ENCODE measurements at places on chromosomes 5 and 9. TPM values are rescaled to one million over a fixed set of nuclear protein-coding genes. Genes with fewer than 3 reads are reported as not detected.

- DNase-seq: no peak
- no peaks in the 10 kb centered on the region for H3K36me3 ChIP-seq
Observed at GRCh38 chr9:88726803-88727202, 191.8 kb downstream of the NXNL2 start.

PTGR1 gene
- 61.6 TPM for total RNA-seq

DNA sequence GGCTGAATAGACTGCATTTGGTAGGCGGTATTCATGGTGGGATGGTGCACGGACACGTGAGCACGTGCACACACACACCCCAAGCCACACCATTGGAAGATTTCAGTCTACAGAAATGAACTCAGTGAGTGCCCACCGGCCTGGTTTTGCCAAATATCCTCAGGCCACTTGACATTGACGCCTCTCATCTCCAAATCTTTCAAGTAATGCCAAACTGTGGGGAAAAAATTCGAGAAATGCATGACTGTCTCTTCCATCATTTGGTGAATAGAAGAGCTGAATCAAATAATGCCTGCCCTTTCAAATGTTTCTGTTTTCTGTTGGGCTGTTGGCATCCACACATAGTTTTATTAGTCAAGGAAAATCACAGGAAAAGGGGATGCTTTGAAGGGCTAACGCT, 182.3 kb upstream of the EFNA5 start:
- no peak for DNase-seq
- H3K27ac ChIP-seq: no peak overlapping the region
- no peak overlapping the region for H3K4me3 ChIP-seq
- no peaks in the 10 kb centered on the region for H3K36me3 ChIP-seq
- no peaks in the 10 kb centered on the region for H3K4me1 ChIP-seq

DNA sequence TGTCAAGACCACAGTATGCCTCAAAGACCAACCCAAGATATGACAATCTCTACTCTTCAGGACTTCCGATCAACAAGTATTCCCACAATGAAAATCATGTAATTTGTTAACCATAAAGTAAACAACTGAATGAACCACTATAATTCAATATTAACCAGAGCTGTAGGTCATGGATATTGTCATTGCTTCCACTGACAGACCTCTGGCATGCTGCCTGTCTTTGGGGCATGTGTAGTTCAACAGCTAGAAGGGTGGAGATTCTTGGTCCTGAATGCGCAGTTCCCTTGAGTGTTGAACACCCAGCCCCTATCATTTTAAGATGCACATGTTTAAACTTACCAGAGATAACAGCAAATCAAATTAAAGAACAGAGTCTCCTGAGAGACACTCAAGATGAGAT, 283.0 kb downstream of the CEMIP2 start:
- H3K36me3 ChIP-seq: no peaks in the 10 kb centered on the region
- H3K27ac ChIP-seq: no peak overlapping the region
- DNase-seq: no peak
- no peaks in the 10 kb centered on the region for H3K4me1 ChIP-seq
- no peak overlapping the region for H3K4me3 ChIP-seq

DNA sequence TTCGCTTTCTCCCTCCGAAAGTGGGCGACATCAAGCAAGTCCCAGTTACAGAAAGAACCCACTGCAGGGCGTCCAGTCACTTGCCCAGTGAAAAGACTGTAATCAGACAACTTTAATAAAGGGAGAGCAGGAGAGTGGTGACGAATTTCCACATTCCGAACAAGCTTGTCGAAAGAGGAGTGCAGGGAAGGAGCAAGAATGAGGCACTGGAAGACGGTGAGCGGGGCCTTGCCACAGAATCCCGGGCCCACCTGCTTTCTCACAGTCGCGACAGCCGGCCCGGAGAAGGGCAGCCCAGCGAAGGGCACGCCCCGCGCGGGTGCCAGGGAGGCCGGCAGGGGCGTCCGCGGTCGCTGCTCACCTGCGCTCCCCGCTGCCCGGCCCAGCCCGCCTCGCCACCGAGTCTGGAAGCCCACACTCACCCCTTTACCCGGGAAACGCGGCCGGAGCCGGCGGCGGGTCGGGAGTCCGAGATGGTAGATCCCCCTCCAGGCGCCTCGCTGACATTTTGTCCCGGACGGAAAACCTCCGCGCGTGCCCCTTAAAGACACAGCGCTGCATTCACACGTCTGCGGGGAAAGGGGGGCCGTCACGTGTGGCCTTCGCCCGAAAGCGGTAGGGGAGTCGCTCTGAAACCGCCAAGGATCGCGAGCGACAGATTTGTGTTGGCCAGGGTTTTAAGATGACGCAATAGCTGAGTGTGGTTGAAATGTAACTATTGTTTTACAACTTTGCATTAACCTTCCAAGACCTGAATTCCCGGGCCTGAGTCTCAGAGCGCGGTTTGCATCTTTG, at the start of gene ZBED3:
TSS of gene ZBED3 (minus strand) at position 597 of the 795 bp plus-strand sequence. CDS start 9,407 bp downstream, outside the sequence.
- H3K4me3 ChIP-seq: peak within 1 kb of the TSS; percentile 94
- peaks cover 8% of the 10 kb centered on the region for H3K4me1 ChIP-seq
- H3K27ac ChIP-seq: peak within 1 kb of the TSS; percentile 85
- no peak for DNase-seq
- H3K36me3 ChIP-seq: no peaks in the 10 kb centered on the region

DNA sequence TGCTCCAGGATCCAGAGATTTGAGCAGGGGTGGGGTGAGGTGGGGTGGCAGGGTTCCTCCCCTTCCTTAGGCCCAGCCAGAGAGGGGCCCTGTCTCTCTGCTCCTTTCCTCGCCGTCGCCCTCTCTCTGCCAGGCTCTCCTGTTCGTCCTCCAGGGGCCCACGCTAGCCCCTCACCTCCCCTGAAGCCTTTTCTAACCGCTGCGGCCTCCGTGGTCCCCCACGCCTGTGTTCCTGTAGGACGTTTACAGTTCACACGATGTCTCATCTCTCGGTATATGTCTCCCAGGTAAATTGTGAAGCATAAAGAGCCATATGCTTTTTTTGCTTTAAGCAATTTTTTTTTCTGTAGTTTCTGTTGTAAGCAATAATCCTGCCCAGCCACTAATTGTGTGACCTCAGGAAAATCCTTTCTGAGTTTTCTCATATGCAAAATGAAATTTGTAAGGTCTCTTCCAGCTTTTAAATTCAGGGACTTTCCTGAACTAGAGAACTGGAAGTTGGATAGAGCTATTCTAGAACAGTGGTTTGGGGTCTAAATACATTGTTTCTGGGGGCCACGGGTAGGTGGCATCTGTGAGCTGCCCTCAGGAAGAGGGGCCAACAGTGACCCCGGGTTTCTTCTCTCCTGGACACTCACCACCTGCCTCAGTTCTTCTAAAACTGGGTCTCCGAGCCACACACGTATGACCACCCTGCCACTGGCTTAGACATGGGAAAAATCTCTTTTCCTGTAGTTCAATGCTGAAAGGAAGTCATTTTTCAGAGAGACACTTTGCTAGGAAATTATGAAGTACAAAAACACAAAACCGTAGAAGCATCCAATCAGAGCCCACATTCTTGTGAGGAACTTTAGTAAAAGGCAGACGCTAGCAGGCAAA, 50.2 kb upstream of the ZNF366 start:
- no peaks in the 10 kb centered on the region for H3K27me3 ChIP-seq

DNA sequence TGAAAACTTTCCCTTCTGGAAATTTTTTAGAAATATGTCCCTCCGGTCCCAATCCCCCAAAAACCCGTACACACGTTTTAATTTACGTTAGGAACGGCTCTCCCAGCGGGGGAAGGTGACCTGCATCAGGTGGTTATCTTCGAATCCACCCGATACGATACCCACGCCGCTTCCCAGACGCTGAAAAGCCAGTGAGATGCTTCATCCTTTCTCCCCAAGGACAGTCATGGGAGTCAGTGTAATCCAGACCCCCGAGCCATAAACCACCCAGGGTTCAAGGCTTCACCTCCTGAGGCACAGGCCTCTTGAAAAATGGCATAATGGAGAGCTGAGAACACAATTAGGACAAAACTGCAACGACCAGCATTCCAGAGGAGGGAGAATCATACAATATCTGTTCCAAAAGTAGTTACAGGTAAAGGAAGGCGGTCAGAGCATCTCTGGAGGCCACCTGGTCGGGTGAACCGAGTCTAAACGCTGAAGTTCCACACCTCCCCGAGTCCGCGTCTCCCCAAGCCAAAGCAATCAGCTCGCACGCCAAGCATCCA, 857 bp downstream of the FAM169A start:
- H3K36me3 ChIP-seq: no peaks in the 10 kb centered on the region
- no peak for DNase-seq
- H3K27me3 ChIP-seq: no peaks in the 10 kb centered on the region
- peaks cover 16% of the 10 kb centered on the region for H3K4me1 ChIP-seq

DNA sequence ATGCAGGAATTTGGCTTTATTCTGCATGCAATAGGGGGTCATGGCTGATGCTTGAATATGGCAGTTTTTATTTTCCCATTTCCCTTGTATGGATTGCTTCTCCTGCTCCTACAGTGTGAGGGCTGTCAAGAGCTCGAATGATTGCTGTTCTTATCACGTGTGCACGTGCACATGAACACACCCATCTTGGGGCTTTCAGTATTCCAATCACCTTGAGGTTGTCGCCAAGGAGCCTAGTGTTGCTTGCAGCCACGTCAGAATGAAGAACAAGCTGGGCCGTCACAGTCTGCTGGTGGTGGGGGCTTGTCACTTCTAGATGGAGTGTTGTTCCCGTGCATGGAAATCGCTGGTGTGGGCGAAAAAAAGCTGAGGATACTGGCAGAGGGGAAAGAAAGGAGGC, 219.4 kb upstream of the GLRA1 start:
- no peaks in the 10 kb centered on the region for H3K27me3 ChIP-seq
- no peak overlapping the region for H3K27ac ChIP-seq
- no peaks in the 10 kb centered on the region for H3K4me1 ChIP-seq
- H3K36me3 ChIP-seq: no peaks in the 10 kb centered on the region
- no peak overlapping the region for H3K4me3 ChIP-seq
- no peak for DNase-seq

GRCh38 chr5:59038798-59039295, 456.0 kb downstream of the RAB3C start:
- peak overlapping the region; percentile 72 for H3K27ac ChIP-seq
- peak overlapping the region; percentile 77 for H3K4me3 ChIP-seq
- peaks cover 15% of the 10 kb centered on the region for H3K27me3 ChIP-seq
- no peaks in the 10 kb centered on the region for H3K36me3 ChIP-seq

GRCh38 chr5:130216286-130216685, 312.0 kb downstream of the CHSY3 start:
- no peaks in the 10 kb centered on the region for H3K36me3 ChIP-seq
- H3K27ac ChIP-seq: no peak overlapping the region
- no peak overlapping the region for H3K4me3 ChIP-seq
- H3K4me1 ChIP-seq: no peaks in the 10 kb centered on the region
- no peaks in the 10 kb centered on the region for H3K27me3 ChIP-seq

DNA sequence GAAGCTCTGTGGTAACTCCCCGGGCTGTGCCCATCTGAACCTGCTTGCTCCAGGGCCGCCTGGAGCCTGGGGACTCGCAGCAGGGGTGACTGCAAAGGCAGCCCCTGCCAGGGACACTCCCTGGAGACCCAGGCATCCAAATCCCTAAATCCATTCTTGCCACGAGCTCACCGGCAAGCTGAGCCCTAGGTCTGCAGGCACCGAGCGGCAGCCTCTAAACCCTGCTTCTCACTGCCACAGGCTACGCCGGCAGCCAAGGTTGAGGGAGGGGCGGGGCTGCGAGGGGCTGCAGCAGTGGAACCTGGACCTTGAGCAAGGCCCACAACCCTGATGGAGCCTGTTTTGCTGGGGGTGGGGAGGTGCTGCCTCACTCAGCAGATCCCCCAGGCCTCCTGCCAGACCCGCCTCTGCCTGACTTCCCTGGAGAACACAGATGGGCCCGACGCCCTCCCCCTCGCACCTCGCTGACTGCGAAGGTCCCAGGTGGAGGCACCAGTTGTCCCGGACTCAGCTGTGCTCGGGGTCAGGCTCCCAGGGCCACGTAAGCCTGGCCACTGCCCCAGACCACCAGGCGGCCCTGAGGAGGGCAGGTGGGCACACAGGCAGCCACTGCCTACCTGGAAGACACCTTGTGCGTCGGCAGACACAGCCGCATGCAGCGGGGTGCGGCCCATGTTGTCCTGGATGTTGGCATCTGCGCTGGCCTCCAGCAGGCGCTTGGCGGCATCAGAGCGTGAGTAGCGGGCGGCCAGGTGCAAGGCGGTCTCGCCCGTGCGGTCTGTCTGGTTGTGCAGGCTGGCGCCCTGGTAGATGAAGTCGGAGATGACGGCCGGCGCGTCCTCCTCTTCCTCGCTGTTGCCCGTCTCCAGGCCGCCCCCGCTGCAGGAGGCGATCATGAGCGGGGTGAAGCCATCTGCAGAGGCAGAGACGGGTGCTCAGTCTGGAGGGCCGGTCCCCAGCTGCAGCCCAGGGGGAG, 17.4 kb upstream of the SEC16A start:
- no peak for DNase-seq
- peaks cover 99% of the 10 kb centered on the region for H3K36me3 ChIP-seq
- no peaks in the 10 kb centered on the region for H3K4me1 ChIP-seq

DNA sequence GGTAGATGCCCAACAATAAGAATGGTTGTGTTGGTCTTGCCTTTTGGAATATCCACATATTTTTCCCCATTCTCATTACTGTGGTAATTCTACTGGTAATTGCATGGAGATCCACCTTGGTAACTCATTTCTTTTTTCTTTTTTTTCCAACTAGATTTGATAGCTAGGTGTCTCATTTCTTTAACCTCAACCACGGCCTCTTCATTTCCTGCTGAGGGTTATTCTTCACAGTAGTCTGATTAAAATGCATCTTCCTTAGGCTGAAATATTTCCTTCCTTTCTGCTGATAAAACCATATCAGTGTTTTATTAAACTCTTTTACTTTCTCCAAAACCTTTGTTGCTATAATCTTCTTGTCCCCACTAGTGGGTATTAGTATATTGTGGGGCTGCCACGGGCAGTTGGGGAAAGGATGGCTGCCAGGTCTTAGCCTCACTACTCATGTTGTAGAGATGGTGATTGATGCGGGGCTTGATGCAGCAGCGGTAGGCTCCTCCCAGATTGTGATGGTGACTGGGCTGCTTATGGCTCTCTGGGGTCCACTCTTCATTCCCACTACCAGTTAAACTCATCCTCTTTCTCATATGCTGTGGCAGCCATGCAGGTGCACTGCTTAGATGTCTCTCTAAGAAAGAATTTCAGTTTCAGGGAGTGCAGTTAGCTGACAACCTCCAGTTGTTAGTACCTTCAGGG, 35.9 kb downstream of the KIF2A start:
- H3K27ac ChIP-seq: no peak overlapping the region
- no peaks in the 10 kb centered on the region for H3K36me3 ChIP-seq
- no peaks in the 10 kb centered on the region for H3K4me1 ChIP-seq
- H3K27me3 ChIP-seq: no peaks in the 10 kb centered on the region
- DNase-seq: no peak

C6 gene
- 0.67 TPM for total RNA-seq

DNA sequence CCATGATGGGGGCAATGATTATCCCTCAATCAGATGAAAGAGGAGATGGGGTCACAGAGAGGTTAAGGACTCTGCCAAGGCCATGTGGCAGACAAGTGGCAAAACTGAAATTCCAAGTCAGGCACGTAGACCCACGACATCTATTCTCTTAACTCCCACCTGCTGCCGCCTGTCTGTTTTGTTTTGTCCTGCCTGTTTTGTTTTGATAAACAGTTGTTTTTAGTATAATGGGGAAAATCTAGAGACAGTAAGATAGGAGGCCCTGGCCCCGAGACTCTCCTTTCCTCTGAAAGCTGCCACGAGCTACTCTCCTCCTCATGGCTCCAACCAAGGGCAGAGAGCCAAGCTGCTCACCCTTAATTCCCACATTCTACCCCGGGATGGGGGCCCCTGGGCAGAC, 4.9 kb downstream of the FSTL4 start:
- no peak overlapping the region for H3K4me3 ChIP-seq
- H3K27me3 ChIP-seq: peaks cover 6% of the 10 kb centered on the region
- no peaks in the 10 kb centered on the region for H3K36me3 ChIP-seq
- DNase-seq: no peak

PSMB7 gene
- 164 TPM for total RNA-seq

Measured in esophagus squamous epithelium (tissue), 5 donors.